ENCODE measurements at places on chromosomes 7 and 10.
A peak's percentile ranks its signal among the peaks of the same experiment; 100 is the strongest.

DNA sequence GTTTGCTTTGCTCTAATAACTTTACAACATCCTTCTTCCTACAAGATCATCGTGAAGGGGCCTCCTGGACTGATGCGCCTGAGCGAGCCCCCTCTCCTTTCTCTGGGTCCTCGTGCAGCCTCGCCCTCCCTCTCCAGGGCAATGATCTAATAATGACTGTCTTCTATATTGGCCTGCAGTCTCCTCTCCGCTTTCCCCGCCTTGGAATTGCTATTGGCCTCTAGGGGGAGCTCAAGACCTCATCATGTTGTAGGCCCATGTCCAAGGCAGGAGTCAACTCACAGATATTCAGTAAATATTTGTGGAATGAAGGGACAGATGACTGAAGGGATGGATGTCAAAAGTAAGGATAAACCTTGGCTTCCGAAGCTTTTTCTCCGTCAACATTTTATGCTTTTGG is 1180.3 kb downstream of the TYW1 start:
- DNase-seq, result peak; percentile 81

GRCh38 chr10:102923601-102924000 is 5.5 kb downstream of the CNNM2 start:
- no peak for DNase-seq

DNA sequence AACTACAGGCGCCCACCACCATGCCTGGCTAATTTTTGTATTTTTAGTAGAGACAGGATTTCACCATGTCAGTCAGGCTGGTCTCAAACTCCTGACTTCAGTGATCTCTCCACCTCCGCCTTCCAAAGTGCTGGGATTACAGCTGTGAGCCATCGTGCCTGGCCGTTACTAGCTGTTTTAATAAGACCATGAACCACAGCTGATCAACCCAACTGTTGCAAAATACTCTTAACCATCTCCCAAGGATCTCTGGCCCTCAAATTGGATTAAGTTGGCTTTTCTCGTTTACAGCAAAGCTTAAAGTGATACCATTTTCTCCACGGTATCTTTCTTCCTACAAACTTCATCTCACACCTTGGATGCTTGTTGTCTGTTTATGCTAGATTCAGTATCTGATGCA is 18.3 kb downstream of the ZFAND2A start:
- DNase-seq, result no peak

- no peak for DNase-seq
These were observed 14.2 kb downstream of the ENTPD7 start for GRCh38 chr10:99673492-99673891.

- DNase-seq, result no peak
These were observed 4.8 kb downstream of the ADRB1 start for GRCh38 chr10:114048472-114048871.

GRCh38 chr10:69407621-69408301 is 9.0 kb downstream of the TACR2 start:
- DNase-seq, result no peak

DNA sequence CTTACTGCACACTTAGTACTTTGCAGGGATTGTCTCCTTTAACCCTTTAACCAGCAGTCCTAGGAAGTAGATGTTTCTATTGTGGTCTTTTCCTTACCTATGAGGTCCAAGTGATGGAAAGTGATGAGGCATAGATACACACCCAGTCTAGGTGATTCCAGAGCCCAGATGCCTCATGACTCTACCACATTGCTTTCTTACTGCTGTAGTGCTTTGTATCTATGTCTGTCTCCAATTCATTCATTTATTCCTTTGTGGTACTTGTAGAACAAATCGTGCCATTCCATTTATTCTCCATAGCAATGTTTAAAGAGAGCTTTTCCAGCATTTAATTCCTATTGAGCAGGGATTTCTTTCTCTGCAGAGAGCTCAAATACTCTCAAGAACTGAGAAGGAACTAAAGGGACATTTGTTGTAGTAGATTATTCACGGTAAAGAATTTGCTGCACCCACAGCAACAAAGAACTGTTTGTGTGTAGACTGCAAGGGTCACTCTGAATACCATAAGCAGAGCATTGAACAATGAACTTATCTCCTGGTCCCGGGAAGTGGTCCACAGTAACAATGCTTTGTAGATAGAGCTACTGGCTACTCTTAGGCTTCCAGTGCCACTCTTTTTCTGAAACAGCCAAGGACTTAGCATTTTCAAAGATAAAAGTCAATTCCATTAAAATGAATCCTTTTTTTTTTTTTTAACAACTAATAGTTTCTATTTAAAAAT is 337.0 kb downstream of the PTEN start:
- DNase-seq, result no peak

DNA sequence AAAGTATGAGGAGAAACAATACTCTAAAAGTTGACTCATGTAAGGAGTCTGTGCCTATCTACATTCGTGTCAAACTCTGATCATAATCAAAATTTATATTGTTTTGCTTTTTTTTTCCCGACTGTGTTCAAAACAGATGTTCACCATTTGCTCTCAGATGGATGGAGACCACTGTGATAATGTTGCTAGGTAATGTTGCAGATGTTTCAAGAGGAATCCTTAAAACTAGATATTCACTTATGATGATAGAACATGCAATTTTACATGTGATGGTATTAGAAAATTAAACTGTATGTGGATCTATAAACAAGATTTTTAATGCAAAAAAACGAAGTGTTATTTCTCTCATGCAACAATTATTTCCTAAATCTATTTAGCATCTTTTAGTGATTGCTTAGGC is 1080.1 kb downstream of the REEP3 start:
- no peak for DNase-seq

DNA sequence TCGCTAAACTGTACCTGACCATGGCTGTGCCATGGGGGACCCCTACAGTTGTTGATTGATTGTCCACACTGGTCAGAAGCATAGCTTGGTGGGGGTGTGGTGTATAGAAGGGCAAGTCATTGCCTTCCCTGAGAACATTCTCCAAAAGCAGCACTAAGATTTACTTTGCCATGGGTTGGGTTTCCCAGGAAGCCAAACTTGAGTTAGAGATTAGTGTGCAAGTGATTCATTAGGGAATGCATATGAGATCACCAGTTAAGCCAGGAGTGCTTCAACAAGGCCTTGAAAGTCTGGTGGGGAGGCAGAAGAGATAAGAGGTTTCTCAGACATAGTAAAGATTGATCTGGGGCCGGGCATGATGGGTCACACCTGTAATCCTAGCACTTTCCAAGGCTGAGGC is 21.4 kb upstream of the TPST1 start:
- DNase-seq, result no peak

GRCh38 chr10:111277661-111278060 is 200.8 kb downstream of the ADRA2A start:
- no peak for DNase-seq

DNA sequence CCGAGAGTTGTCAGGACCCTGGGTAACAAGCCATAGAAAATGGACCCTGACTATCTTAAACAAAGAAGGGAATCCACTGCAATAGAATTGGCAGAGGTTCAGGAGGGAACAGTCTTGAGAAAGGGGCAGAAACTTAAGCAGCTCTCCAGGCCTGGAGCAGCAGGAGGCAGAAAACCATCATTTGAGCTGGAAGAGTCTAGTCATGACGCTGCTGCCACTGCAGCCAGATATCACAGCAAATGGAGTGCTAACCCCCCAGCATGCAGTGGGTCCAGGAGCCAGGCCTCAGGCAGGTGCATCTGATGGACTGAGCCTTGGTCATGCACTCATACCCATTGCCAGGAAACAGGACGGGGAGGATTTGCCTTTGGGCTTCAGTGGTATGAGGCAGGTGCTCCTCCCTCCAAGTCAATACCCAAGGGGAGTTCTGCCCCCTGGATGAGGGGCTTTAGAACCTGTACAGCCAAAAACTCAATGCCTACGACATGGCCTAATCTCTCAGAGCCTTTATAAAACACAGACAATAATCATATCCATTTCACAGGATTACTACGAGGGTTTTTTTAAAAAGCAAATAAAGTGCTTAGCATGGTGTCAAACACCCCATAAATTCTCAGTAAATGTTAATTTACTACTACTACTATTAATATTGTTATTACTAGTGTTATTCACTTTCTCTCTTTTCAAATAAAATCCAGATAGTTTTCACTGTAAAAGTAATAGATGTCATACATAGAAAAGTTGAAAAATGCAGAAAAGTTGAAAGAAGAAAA is 30.7 kb downstream of the DUSP5 start:
- DNase-seq, result no peak

DNA sequence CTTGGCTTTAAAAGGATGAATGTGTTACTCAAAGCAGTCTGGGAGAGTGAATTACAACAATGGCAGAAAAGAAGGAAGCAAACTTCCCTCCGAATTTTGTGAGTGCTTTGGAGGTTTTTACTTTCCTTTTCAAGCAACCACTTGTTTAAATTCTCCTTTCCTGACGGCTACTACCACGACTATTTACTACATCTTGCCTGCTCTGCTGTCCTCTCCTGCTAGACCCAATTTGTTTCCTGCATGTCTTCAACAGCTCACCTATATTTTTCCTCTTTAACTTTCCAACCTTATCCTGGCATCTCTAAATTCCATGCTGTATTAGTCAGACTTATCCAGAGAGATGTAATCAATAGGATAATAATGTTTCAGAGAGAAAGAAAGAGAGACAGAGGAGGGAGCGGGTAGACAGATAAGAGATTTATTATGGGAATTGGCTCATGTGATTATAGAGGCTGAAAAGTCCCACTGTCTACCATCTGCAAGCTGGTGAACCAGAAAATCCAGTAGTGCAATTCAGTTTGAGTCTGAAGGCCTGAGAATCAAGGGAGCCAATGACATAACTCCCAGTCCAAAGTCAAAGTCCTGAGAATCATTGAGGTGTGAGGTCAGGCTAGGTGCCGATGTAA is 42.8 kb upstream of the SLC13A1 start:
- DNase-seq, result peak; percentile 14

- DNase-seq, result no peak
These were observed 167.1 kb downstream of the ELMO1 start for GRCh38 chr7:37281368-37282092.

DNA sequence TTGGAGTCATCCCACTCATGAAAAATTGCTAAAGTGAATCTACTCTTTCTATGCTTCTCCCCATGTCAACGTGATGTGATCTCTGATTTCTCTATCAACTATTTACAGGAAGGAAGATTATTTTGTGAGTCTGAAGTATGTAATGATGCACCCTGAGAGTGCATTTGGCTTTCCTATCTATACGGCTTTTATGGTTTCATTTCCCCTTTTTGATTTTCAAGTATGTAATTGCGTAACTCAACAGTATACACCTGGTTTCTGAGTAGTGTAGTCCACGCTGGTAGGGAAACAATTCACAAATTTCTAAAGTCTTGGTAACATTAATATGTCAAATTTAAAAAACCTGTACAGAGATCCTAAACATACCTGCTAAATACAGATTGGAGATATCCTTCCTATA is 194.7 kb upstream of the SEMA3A start:
- no peak for DNase-seq

DNA sequence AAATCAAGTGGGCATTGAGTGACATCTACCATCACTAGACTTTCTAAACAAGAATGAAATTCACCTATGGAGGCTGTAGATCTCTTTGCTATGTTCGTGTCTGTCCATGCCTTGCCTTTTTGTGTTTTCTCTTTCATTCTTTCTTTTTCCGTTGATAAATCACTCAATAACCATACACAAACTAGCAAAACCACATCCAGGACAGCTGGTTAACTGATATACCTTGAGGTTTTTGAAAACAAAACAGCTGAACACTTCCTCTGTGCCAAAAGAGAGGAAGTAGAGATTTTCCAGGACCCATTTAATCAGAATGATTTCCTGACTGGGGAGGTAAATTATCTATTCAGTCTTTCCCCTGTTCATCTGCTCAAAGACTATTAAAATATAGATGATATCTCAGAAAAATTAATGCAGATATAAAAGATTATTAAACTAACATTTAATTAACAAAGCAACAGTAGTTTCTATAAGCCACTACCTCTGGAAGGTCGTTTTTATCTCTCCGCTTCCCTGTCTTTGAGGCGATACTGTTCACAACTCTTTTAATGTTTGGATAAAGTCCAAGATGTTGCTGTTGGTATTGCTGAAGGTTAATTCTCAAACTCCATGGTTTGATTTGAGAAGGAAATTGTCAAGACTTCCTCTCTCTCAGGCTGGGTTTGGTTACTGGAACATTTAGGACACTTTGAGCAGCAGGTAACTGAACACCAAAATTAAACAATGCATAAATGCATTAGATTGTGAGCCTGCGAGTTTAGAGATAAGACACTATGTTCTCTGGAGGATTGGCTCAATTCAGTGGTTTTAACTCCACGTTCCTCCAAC is 24.4 kb upstream of the C10orf67 start:
- DNase-seq, result no peak

DNA sequence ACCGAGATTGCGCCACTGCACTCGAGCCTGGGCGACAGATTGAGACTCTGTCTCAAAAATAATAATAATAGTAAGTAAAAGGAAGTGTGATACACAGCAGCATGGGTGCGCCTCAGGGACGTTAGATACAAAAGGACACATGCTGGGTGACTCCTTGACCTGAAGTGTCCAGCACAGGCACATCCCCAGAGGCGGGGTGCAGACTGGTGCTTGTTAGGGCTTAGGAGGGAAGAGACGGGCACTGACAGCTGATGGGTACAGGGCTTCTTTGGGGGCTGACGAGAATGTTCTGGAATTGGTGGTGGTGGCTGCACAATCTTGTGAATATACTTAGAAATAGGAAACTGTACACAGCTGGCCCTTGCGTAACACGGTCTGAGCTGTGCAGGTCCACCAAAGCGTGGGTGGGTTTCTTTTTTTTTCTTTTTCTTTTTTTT is 61.8 kb upstream of the DNAJB6 start:
- no peak for DNase-seq

GRCh38 chr10:96889415-96890171 is 57.5 kb downstream of the LCOR start:
- peak; percentile 26 for DNase-seq

DNA sequence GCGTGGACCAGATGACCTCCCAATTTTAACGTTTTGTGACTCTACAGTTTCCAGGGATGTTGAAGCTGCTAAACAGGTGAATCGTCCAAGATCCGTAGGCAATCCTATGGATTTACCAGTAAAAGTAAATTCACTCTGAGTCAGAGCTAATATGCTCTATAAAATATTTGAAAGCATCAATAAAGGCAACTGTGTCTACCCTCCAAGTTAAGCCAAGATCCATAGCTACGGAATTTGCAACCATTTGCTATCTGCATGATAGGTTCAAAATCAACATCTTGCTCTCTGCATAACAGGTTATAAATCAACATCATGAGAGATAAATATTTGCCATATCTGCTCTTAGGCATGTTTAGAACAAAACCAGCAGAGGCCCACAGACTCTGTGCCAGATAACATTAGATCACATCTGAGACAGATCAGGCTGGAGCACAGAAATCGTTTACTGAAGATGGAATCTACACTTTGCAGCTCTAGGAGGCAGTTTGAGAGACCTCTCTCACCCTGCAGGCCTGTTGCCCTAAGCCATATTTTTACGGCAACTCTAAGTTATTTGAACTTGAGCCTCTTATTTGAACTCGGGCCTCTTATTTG is 80.7 kb upstream of the PDCD4 start:
- no peak for DNase-seq

- no peak for DNase-seq
These were observed at the start of gene BEND7 for GRCh38 chr10:13528875-13529713. TSS of gene BEND7 (minus strand) at chr10:13529014. CDS start at chr10:13528533, 481 bp downstream.

- no peak for DNase-seq
These were observed 526.9 kb downstream of the KCNMA1 start for GRCh38 chr10:77110757-77111156.

All from NCI-H2029 treated with DMSO at 0.1 percent for 48 hours (cell line).